ENCODE measurements at places on chromosomes 3 and 15.

DNA sequence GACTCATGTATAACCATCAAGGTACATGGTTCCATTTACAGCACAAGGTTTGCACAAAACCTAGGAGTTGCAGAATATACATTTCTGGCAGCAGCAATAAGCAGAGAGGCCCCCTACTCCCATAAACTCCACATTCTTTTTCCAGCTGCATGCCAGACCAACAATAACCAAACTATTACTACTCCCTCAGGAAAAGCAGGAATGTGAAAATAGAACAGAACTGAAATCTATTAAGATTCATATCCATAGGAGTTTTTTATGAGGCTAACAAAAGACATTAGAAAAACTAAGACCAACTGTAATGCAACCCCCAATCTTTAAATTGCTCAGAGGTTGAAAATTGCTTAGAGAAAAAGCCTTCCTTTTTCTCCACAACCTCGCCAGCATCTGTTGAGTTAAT is 27.6 kb upstream of the TOP2B start:
- DNase-seq: no peak

GRCh38 chr15:94736236-94736635 is 504.9 kb downstream of the MCTP2 start:
- no peak for DNase-seq

DNA sequence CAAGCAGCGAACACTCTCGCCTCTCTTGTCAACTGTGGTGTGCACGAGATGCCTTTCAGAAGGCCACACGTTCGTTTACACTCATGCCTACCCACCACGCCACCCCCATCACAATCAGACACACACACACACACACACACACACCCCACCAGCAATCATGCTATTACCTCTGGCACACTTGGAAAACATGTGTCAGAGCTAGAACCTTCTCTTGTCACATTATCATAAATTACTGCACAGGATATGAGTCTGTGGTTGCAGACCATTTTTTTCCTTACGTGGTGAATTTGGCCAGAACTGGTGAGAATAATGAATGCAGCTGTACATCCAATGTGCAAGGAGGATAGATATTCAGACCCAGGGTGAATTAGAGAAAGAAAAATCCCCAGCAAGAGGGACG is 52.4 kb downstream of the TRIM69 start:
- DNase-seq: peak; percentile 32

DNA sequence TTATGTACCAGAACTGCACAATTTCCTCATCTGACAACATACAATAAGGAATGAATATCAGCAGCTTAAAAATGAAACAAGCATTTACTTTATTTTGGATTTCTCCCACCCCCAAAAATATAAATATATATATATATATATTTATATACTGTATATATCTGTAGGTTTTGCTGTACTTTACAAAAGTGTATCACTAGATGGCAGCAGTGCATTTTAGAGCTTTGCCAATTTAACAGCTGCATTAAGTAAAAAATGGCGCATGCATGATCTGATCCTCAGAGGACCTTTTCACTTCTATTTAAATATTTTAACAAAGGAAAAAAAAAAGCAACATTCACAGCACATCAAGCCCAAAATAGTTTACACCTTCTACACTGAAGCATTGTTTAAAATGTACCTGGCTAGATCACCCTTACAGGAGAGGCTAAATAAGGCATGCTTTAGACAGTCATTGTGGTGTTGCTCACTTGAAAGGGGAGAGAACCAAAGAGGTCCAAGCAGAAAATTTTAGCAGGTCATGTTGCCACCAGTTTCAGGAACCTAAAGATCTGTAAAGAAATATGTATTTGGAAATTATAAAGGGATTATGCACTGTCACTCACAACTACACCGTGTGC is 72.6 kb downstream of the NPTN start:
- DNase-seq: peak; percentile 88

DNA sequence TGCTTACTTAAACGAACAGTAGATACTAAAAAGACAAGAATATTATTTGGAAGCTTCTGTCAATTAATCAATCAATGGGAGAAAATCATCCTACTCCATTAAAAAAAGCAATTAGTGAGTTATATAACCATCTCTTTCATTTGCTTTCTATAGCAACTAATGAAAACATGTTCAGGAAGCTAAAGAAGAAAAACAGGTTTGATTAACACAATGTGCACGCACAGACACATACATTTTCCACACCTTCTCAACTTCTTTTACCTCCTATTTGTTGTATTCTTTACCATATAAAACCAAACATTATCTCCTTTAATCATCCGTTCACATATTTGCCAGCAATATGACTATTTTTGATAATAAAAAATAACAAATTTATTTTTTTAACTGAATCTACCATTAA is 111.3 kb downstream of the GBE1 start:
- DNase-seq: no peak

- no peak for DNase-seq
These were observed 14.5 kb upstream of the RBSN start for GRCh38 chr3:15113471-15113870.

DNA sequence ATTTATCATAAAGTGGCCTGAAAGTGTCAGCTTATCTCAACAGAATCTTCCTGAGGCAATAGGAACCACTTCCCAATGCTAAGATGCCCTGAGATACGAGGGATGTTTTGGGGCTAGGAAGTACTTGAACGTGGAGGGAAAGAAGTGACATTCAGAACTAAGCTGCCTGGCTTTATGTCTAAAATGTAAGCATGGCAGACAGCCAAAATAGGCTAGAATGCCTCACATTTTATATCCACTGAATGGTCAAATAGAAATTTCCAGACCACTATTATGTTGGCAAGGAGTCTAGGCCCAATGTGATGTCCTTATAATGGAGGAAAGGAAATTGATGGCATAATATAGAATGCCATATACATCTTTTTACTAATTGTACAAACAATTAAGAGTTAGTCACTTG is 154.9 kb downstream of the PEX5L start:
- DNase-seq: no peak

DNA sequence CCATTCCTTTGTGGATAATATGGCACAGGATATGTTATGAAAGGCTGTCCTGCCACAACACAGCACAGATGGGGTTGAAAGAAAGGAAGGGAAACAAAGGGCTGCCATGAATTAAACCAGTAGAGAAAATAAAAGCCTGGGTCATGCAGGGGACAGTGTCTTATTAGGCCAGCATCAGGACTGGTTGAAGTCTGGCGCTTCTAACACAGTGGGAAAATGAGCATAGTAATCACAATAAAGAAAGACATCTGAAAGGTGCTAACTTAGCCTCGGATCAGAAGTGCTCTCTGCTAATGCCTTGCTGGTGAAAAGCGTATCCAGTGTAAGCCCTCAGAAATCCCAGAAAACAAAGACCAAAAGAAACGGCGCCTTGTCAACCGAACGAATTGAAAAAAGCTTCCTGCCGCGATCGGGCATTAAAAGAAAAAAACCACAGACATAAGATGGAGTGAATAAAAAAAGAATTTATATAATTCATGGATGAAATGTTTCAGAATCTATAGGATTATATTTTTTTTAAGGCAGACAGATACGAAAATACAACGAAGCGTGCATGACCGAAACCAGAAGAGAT is 566 bp upstream of the MKRN3 start:
- no peak for DNase-seq

DNA sequence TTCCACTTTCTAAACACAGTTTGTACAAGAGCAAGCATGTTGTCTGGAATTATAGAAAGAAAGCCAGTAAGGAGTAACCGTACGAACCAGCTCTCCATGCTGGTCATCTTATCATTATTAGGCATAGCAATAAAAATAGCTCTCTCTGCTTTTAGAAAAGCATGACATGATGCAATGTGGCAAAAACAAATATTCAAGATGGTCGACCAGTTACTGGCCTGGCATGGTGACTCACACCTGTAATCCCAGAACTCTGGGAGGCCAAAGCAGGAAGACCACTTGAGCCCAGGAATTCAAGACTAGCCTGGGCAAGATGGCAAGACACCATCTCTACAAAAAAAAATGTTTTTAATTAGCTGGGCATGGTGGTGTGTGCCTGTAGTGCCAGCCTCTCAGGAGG is 2.6 kb upstream of the MAP4 start:
- no peak for DNase-seq

- DNase-seq: peak; percentile 73
These were observed 5.7 kb downstream of the LYSMD2 start for GRCh38 chr15:51731549-51732267.

DNA sequence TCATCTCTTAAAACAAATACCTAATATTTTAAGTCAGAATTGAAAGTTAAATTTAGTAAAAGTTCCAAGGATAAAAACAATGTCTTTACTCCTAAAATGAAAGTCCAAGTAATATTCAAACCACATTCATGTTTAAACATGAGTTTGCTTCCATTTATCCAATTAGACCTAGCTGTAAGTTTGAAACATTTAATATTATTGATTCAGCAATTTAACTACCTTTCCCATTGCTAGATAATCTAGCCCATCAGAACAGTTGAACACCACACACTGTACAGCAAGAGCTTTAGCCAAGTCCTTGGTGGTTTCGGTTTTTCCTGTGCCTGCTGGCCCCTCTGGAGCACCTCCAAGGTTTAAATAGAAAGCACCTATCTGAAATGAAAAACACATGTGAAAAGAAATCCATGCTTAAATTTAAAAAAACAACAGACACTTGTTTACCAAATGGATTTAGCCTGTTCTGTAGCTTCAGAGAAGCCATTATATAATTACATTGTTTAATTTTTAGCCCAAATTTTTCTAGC is 97.8 kb downstream of the DNAH12 start:
- peak; percentile 25 for DNase-seq

DNA sequence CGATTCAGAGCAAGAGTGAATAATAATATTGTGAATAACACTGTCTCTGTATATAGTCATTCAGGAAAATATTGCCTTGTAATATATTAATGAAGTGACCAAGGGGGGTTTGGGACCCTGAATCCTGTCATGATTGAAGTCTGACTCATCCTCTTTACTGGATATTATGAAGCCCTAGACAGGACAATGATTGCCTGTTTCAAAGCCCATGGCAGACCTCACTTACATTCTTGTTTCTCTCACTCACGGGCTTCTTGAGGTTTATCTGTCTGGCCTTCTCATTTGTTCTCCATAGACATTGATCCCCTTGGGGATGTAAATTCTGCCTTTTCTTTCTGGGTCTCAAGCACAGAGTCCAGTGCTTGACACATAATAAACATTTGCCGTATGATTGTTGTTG is 449.3 kb upstream of the THRB start:
- no peak for DNase-seq

DNA sequence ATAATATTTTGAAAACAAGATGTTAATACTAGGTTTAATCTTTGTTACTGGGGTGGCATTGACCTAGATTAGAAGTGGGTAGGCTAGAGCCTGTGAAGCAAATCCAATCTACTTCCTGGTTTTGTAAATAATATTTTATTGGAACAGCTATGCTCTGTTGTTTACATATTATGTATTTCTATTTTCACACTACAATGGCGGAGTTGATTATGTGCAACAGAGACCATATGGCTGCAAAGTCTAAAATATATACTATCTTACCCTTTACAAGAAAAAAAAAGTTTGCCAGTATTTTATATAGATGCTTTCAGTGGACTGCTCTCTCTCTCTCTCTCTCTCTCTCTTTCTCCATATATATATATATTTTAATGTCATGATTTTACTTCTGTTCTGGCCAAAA is 244.2 kb downstream of the NLGN1 start:
- no peak for DNase-seq

- peak; percentile 87 for DNase-seq
These were observed 6.2 kb upstream of the CTDSPL start for GRCh38 chr3:37855363-37855970.

GRCh38 chr3:190074817-190075216 is 45.9 kb downstream of the P3H2 start:
- no peak for DNase-seq
